A172 (cell line): ENCODE measurements at places on chromosomes 1 and 21.

GRCh38 chr1:227869851-227870305 lies 54.4 kb downstream of the PRSS38 start:
- DNase-seq = peak; percentile 82

- DNase-seq = peak; percentile 84
These were observed 33.6 kb downstream of the ACOT11 start for GRCh38 chr1:54581621-54582035.

GRCh38 chr1:215543191-215543606 lies 23.9 kb upstream of the KCTD3 start:
- no peak for DNase-seq

DNA sequence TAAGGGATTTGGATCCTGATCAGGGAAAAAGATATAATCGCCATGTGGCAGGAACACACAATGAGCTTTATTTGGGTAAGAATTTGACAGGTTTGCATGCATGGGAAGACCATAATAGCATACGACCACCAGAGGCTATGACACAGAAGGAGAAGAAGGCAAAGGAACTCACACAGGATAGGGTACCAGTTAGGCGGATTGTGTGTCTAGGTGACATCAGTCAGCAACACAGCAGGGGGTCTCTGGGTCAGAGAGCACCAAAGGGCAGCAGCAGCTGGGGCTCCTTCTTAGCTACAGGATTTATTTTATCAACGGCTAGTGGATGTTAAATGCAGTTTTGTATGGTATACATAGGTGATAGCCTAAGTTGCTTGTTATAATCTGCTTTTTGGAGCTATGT lies 551.3 kb downstream of the KCNT2 start:
- no peak for DNase-seq

- DNase-seq = no peak
These were observed 192.5 kb upstream of the ZRANB2 start for GRCh38 chr1:71273334-71273733.

- DNase-seq = no peak
These were observed 918 bp downstream of the MIB2 start for GRCh38 chr1:1616045-1616790.

DNA sequence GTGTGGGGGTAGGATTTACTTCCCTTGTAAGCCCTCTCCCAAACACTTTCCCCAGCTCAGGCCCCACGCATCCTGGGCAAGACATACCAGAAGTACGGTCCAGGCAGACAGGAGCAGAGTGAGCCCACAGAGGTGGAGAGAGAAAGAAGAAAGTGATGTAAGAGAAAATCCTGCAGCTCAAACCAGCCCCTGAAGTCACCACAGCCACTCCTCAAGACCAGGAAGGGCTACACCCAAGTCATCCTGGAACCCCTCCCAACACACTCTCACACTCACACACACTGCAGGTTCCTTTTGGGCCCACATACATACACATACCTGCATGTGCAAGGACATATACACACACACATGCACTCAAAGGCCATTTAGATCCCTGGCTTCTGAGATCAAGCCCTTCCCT lies 106.8 kb downstream of the SYT2 start:
- no peak for DNase-seq

GRCh38 chr1:165257969-165258459 lies 98.5 kb downstream of the LMX1A start:
- peak; percentile 62 for DNase-seq
